AG08396 (cell line): ENCODE measurements at places on chromosomes 12 and 14.

DNA sequence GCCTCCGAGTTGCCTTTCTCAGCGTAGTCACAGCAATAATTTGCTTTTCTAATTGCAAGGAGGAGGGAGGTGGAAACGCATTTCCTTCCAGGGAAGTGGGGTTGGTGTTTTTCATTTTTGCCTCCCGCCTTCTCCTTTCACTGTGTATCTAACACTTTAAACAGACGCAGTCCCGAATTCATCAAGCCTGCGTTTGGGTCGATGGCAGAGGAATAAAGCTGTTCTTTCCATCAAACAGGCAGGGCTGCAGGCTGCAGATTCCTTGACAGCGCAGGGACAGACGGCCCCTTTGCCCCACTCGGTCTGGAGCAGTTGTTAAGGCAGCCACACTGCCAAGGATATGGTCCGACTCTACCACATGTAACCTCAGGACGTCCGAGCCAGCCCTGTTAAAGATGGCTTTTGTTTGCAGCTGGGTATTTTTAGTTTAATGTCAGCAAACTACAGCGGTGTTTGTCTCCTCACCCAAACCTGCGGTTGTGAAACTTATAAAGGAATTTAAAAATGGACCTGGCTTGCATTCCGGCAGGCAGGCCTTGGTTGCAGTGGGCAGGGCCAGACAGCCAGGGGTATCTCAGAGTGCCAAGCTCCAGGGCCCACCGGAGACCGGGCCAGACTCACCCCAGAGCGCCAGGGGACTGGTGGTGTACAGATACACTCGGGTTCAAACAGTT lies 2.1 kb downstream of the CHST11 start:
- DNase-seq = peak; percentile 33

GRCh38 chr14:62002642-62003041 lies 240.4 kb downstream of the SNAPC1 start:
- no peak for DNase-seq

GRCh38 chr12:2999265-2999841 lies 40.2 kb downstream of the TEAD4 start:
- DNase-seq = no peak

- peak; percentile 51 for DNase-seq
These were observed 891 bp downstream of the PLEKHA5 start for GRCh38 chr12:19130224-19131024.

GRCh38 chr12:31343139-31343538 lies 17.2 kb upstream of the SINHCAF start:
- DNase-seq = no peak

DNA sequence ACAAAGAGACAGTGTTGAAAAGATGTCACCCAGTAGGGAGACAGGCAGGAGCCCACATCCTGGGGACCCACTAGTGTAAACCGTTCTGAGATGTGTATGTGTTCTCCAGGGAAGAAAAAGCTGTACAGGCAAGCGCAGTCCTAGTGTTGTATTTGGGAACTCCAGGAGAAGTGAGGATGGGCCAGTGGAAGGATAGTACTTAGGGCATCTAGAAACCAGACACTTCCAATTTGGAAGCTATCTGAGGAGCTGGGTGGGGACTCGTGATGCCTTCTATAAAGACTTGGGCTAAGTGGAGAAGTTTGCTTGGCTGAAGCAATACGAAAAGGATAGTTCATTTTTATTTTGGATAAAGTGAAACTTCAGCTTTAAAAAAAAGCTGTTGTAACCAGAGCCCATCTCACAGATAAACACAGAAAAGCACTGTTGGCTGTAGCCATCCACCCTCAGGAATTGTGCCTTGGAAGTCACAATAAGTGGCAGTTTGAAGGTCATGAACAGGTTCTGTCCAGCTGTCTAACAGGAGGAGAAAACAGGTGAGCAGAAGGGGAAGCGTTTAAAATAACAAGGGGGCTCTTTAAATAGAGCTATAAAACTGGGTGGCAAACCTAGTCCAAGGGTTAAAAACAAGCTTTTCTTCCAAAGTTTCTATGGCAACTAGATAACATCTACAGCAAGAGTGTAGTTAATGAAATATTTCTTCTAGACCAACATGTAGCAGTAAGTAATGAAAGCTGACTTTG lies 108.0 kb upstream of the ARHGAP5 start:
- no peak for DNase-seq

- no peak for DNase-seq
These were observed 213.6 kb downstream of the DAD1 start for GRCh38 chr14:22375321-22375930.

GRCh38 chr12:43824207-43824775 lies 11.6 kb upstream of the TMEM117 start:
- DNase-seq = no peak

GRCh38 chr14:76964695-76965094 lies 63.8 kb downstream of the IRF2BPL start:
- DNase-seq = no peak

DNA sequence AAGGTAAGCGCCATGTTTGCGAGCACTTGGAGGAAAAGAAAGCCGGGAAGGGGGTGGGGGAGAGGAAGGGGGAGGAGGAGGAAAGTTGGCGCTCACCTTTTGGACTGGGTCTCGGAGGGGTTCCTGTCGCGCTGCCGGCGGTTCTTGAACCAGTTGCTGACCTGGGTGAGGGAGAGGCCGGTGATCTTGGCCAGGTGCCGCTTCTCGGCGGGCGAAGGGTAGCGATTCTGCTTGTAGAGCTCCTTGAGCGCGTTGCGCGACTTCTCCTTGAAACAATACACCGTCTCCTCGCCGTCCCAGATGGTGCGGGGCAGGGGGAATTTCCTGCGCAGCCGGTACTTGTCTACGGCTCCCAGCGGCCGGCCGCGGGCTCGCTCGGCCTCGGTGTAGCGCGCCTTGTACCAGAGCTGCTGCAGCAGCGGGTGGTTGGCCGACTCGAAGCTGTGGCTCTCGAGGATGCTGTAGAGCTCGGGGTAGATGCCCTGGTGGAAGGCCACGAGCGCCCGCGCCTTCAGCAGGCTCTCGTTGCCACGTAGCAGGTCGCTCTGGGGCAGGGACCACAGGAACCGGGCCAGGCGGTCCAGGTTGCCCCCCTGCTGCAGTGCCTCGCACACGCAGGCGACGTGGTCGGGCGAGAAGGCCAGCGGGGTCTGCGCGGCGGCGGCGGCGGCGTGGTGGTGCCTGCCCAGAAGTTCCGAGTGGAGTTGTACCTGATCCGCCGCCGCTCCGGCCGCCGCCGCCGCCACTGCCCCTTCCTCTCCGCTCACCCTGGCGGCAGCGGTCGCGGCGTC lies 840 bp downstream of the SIX4 start:
- DNase-seq = peak; percentile 53

- no peak for DNase-seq
These were observed 16.4 kb upstream of the RNASE4 start for GRCh38 chr14:20667957-20668356.

GRCh38 chr12:11826574-11826973 lies 177.1 kb downstream of the ETV6 start:
- DNase-seq = no peak

DNA sequence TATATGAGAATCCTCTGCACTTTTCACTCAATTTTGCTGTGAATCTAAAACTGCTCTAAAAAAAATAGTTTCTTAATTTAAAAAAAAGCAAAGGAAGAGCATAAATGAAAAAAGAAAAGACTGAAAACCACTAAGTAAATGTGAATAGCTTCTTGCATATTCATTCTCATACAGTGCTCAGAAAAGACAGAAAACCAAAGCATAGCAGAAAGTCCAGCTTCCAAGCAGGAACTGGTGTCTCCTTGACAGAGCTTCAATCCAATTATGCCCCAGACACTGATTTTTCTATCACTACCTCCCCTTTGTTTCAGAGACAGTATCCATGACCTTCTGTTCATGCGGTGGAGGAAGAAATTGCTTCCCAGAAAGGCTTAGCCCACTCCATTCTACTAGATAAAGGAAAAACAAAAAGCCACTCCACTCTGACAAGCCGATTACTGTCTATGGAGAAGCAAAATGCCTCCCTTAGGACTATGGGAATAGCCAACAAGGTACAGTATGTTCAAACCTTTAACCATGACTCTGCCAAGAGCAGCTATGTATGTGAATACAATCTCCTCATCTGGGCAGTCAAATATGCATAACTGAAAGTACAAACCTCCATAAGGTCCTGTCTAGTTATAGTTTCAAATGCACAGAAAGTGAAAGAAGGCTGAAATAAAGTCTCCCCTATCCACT lies 40.6 kb downstream of the ATF7 start:
- DNase-seq = no peak
